Nucleus accumbens (tissue), 56 donors: ENCODE measurements at places on chromosomes 5 and 9.
A peak's percentile ranks its signal among the peaks of the same experiment; 100 is the strongest.

- DNase-seq = no peak
Measured at GRCh38 chr5:175658299-175659145, 651 bp downstream of the HRH2 start.

DNA sequence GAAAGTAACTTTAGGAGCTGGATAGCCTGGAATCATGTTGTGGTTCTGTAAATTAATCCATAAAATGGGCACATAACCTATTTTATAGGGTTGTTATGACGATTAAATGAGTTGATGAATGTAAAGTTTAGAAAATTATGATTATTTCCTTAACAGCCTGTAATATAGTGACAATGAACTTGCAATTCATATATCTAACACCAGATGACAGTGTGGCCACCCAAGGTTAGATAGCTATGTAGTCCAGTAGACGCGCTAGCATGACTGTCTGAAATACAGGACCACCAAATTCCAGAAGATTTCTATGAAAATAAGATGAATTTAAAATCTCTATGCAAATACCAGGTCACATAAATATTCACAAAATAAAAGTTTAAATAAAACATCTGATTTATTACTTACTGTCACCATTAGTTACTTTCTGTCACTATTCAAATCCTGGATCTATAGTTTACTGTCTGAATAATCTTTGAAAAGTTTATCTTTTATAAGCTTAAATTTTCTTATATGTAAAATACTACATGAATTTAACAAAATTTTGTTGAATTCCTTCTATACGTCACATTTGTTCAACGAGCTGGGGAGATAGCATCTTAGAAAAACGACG, 26.1 kb upstream of the MACIR start:
- DNase-seq = no peak

- DNase-seq = peak; percentile 45
Measured at GRCh38 chr5:172887692-172888091, 53.6 kb downstream of the ERGIC1 start.

DNA sequence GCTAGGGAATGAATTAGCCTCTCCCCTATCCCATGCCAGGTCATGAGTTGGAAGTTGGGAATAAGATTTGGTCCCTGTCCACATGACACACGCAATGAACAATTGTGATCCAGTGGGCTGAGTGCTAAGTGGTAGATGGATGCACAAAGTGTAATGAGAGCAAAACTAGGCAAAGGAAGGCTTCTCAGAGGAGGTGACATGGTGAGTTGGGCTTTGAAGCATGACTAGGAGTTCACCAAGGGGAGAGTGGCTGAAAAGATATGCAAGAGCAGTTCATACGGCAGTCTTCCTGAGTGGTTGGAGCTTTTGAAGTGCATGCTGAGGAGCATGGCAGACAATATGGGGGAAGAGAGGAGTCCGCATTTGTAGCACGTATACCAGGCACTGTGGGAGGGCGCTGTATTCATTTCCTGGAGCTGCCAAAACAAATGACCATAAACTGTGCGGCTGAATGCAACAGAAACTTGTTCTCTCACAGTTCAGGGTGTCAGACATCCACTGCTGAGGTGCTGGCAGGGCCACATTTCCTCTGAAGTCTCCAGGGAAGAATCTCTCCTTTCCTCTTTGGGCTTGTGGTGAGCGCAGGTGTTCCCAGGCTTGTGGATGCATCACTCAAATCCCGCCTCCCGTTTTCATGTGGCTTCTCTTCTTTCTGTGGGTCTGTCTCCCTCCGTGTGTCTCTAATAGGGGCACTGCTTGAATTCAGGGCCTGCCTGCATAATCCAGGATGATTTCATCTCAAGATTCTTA, 49.5 kb downstream of the NSG2 start:
- DNase-seq = no peak

DNA sequence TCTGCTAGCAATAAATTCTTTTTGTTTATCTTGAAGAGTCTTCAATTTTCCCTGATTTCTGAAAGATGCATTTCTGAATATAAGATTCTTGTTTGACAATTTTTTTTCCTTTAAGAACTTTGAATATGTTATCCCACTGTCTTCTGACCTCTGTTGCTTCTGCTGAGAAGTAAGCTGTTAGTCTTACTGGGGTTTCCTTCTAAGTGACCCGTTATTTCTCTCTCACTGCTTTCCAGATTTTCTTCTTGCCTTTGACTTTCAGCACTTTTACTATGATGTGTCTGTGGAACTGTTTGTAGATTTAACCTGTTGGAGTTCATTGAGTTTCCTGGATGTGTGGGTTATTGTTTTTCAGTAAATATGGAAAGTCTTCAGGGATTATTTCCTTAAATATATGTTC, 205.3 kb upstream of the NFIL3 start:
- no peak for DNase-seq

GRCh38 chr5:16809010-16809394, 127.1 kb downstream of the MYO10 start:
- no peak for DNase-seq

- no peak for DNase-seq
Measured at GRCh38 chr5:39760385-39761198, 335.8 kb upstream of the DAB2 start.

DNA sequence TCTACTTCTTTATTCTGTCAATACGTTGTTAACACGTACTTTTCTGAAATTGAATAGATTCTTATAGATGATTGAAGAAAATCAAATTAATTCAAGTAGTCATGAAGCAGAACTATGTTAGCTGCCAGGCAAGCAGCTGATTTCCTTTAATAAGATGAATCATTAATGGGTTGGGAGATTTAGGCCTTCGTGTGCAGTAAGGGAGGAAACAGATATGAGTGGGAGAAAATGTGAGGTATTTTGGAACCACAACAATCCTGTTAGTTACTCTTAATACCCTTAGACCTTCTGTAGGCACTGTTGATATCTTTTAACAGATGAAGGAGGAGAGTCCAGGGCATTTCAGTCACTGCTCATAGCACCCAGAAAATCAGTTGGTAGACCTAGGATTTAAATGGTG, 121.0 kb downstream of the AOPEP start:
- DNase-seq = no peak

GRCh38 chr5:121667292-121667691, 184.4 kb upstream of the FTMT start:
- DNase-seq = no peak

GRCh38 chr9:12722131-12722530, 28.9 kb downstream of the TYRP1 start:
- no peak for DNase-seq

- DNase-seq = no peak
Measured at GRCh38 chr5:43396762-43397304, 15.4 kb downstream of the CCL28 start.

DNA sequence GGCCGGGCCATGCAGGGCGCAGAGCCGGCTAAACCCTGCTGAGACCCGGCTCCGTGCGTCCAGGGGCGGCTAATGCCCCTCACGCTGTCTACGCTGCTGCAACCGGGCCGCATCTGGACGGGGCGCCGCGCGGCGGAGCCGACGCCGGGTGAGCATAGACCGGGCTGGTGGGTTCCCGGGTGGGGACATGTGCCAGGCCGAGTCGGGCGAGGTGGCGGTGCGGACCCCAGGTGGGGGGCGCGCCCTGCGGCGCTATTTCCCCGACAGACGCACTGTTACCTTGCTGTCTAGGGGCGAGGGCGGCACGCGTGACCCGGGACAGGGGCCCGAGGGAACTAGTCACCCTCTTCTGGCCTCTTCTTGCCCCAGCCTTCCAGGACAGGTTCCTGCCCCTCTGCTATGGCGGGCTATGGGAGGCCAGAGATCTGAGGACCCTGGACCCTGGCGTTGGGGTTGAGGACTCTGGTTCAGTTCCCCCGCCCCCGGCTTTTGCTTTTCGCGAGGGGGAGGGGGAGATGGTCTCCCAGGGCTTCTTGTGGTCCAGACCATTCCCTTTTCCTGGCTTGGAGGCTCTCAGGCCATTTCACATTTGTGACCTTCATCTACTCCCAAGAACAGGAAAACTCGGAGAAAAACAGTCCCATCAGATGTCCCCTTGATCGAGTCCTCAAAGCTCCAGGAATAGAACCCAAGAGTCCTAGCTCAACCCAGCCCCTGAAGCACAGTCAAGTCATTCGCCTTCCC, 536 bp downstream of the SLC27A4 start:
- DNase-seq = no peak

DNA sequence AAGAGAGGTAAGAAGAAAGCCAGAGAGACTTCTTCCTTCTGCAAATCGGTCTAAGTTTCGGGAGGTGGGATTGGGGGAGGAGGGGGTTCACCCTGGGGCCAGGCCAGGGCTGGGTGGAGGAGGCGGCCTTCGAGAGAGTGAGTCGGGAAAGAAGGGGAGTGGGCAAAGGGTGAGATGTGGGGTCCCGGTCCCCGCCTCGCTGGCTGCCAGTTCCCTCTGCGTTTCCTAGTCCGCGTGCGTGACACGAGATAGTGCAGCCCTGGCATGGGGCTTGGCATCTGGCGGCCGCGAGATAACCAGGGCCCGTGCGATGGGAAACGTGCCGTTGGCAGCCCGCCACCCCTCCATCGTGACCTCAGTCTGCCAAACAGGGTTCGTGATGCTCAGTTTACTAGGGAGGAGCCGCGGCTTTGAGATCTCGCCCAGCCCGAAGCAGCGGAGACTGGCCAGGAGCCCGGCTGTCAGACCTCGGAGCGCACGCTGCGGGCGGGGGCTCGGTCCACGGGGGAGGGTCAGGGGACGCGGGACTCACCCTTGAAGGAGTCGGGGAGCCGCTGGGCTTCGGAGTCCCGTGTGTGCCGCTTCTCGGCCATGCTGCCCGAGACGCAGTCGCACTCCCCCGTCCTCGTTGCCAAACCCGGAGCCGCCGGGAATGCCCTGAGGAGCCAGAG, at the start of gene STOM:
TSS of gene STOM (minus strand) at position 656 of the 671 bp plus-strand sequence. CDS start at position 593, 63 bp downstream.
- peak; percentile 93 for DNase-seq

DNA sequence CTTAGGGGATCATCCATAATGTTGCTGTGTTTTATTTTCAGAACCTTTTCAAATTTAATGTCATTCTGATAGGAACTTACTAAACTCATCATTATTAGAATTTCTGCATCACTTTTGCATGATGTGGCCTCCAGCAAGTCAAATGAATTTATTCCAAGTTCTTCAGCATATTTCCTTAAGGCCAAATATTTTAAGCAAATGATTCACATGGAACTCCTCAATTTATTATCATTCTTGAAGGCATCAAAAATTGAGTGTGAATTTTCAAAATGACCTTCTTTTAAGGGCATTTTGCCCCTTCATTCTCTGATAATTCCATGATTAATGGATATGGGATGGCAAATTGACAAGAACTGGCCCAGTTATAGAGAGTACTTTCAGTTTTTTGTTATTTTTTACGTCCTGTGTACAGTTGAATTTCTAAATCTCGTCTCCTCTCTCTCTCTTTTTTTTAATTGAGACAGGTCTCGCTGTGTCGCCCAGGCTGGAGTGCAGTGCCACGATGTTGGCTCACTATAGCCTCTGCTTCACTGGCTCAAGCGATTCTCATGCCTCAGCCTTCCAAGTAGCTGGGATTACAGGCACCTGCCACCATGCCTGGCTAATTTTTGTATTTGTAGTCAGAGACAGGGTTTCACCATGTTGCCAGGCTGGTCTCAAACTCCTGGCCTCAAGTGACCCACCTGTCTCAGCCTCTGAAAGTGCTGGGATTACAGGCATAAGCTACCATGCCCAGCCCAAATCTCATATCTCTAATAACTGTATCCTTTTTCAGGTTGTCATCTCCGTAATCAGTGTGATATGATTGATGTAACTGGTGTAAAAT, 29.1 kb downstream of the GPR21 start:
- DNase-seq = no peak

GRCh38 chr5:73188764-73189531, 16.0 kb downstream of the TMEM174 start:
- DNase-seq = no peak

DNA sequence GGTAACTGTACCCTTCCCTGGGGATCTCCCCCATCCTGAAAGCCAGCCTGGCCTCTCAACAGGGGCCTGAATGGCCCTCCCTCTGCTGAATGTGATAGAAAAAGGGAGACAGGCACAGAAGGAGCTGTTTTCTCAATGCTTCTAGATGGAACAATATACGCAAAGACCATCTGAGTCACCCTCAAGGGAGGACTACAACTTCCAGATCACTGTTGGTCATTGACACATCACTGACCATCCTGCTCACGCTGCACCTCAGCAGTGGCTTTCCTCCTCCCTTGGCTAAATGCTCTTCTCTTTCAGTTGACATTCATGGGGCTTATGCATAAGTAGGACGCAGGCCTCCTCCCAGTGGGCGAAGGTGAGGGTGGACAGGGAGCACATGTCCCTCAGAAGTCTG, 112.2 kb upstream of the SHB start:
- no peak for DNase-seq

GRCh38 chr9:125343518-125344275, 82.1 kb downstream of the GAPVD1 start:
- DNase-seq = no peak

GRCh38 chr5:18393565-18394442, 759.5 kb downstream of the TAF11L14 start:
- peak; percentile 37 for DNase-seq

- DNase-seq = no peak
Measured at GRCh38 chr5:6522923-6523322, 74.3 kb downstream of the UBE2QL1 start.

- DNase-seq = no peak
Measured at GRCh38 chr9:136023410-136024225, 62.4 kb upstream of the UBAC1 start.

DNA sequence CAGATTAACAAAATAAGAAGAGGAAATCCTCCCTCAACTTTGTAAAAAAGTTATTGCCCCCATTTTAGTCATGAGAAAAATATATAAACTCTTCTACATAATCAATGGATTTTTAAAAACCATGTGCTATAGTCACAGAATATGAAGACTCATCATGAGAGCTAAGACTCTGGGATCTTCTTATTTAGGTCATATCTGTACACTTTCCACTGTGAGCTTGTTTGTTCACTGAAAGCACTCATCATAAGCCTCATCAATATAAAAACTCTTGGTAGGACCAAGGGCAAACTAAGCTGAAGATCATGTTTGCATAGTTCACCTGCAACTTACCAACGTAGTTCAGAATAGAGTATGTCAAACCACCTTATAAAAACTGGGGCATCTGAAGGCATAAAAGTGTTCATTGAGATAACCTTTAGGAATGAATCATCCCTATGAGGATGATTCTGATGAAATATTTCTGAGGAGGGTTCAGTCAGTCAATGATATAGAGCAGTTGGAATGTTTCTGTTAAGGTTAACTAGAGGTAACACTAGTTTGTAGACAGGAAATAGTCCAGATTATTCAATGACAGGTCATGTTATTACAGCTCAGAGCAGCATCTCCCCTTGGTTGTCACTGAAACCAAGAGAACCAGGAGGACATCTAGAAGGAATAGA, 289.9 kb upstream of the SMC2 start:
- DNase-seq = no peak

- DNase-seq = no peak
Measured at GRCh38 chr5:65623482-65623881, 651 bp downstream of the TRIM23 start.

- no peak for DNase-seq
Measured at GRCh38 chr9:23543419-23543818, 282.6 kb downstream of the ELAVL2 start.
